WTC11 (cell line): ENCODE measurements at places on chromosomes 2 and 18.

- no peak for DNase-seq
These were observed 28.9 kb downstream of the TCF23 start for GRCh38 chr2:27177441-27178351.

- no peak for DNase-seq
These were observed 126.8 kb upstream of the SERPINE2 start for GRCh38 chr2:224165901-224166319.

GRCh38 chr2:19648583-19648982, 253.2 kb downstream of the TTC32 start:
- DNase-seq: no peak

GRCh38 chr2:206145665-206146064, 13.6 kb downstream of the NDUFS1 start:
- no peak for DNase-seq

- no peak for DNase-seq
These were observed 21.4 kb upstream of the EML4 start for GRCh38 chr2:42147641-42148274.
